ENCODE measurements at places on chromosomes 12 and 14.
A peak's percentile ranks its signal among the peaks of the same experiment; 100 is the strongest.

DNA sequence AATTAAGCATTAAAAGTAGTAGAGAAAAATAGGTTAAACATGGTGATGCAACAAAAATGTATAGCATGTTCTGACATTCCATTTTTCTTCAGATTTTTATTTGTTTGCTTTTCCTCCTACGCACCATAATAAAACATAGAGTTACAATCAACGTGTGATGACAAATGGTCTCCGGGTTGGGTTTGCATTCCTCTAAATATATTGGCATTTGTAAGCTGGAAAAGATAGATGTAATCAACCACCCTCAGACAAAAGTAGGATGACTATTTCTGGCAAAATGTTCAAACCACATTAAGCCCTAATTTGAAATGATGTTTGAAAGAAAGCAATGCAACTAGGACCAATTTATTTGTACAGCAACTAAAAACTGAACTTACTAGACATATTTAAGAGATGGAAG is 58.4 kb downstream of the SLC25A21 start:
- DNase-seq: no peak

DNA sequence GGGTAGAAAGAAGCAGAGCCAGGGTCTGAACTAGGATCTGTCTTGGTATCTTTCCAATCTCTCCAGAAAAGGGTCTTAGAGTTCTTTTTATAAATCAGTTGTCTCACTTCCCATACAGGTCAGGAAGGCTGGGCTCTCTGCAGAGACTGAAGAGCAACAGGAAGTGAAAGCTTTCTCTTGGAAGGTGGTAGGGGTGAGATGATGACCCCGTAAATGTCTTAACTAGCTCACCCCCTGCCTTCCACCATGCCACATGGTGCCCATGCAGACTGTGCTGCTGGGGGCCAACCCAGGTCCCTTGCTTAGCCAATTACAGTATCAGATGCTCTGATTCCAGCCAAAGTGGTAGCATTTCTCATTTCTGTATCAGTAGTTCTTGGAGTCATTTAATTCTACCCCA is 17.6 kb upstream of the RASSF8 start:
- no peak for DNase-seq

DNA sequence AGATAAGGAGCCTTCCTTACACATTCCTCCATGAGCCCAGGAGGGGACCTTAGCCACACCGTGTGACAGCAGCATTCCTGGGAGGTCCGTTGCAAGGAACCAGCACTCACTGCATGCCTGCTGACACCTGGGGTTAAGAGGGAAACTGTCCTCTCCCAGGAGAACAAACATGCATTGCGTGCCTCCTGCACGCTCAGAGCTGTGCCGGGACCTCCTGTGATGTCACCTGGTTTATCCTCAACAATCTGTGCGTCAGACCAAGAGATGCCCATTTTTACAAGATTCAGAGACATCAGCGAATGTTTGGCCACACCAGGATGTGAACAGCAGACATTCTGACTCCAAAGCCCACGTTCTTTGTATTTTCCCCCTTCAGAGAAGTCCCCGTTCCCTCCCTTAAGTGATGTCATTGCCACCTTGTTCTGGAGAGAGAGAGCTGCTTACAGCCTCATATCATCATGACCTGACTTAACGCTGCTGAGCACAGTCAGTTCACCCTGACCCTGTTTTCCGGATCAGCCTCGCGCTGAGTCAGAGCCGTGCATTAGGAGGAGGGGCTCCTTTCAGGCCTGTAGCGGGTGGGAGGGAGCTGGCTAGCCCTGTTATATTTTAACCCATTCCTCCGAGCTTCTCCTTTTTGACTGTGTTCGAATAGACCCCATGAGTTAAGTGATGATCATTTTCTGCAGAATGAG is 36.2 kb downstream of the TMEM120B start:
- peak; percentile 9 for DNase-seq

- DNase-seq: peak; percentile 72
Measured at GRCh38 chr12:7989827-7990491, 42.6 kb upstream of the FOXJ2 start.

- DNase-seq: no peak
Measured at GRCh38 chr14:30808576-30808975, 65.8 kb upstream of the COCH start.

GRCh38 chr12:25644979-25645378 is 91.9 kb upstream of the LMNTD1 start:
- no peak for DNase-seq

- DNase-seq: no peak
Measured at GRCh38 chr14:25607192-25607591, 557.2 kb upstream of the STXBP6 start.

DNA sequence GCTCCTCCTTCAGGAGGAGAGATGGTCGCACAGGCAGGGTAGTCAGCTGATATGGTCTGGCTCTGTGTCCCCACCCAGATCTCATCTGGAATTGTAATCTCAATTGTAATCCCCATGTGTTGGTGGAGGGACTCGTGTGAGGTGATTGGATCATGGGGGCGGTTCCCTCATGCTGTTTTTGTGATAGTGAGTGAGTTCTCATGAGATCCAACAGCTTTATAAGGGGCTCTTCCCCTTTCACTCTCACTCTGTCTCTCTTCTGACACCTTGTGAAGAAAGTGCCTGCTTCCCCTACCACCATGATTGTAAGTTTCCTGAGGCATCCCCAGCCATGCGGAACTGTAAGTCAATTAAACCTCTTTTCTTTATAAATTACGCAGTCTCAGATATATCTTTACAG is 218.9 kb upstream of the TMTC1 start:
- DNase-seq: no peak

DNA sequence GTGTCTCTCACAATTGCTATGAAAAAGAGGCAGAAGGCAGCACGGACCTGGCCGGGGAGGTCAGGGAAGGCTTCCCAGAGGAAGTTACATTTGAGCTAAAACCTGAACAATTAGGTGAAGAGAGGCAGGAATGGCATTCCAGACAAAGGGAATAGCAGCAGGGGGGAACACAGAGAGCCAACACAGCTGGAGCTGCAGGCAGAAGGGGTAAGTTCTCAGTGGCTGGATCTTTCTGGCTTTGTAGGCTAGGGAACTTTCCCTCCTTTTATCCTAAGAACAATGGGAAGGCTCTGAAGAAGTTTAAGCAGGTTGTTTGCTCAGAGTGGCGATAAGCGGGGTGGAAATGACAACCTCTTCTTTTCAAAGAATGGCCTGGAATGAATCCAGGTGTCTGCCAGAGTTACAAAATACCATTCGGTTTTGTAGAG is 100.0 kb downstream of the PRIMA1 start:
- no peak for DNase-seq

DNA sequence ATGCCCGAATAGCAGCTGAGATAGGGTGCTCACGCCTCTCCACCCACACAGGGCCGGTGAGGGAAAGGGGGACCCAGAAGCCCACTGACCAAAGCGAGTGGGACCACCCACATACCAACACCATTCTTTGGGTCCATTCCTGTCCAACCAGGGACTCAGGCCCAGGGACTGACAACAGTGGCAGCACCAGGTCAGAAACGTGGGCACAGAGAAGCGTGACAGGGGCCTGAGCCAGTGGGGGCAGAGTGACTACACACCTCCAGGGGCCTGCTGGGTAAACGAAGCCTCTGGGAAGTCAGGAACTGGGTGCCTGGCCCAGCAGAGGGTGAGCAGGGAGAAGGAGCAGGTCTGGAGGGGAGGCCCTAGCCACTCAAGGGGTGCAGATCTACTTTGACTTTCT is 13.7 kb downstream of the SPRYD3 start:
- no peak for DNase-seq

- DNase-seq: no peak
Measured at GRCh38 chr14:55688566-55688965, 108.6 kb downstream of the KTN1 start.

GRCh38 chr12:53657041-53657440 is 18.8 kb downstream of the ATP5MC2 start:
- DNase-seq: no peak

GRCh38 chr14:94640721-94641631 is 28.8 kb downstream of the SERPINA3 start:
- no peak for DNase-seq

DNA sequence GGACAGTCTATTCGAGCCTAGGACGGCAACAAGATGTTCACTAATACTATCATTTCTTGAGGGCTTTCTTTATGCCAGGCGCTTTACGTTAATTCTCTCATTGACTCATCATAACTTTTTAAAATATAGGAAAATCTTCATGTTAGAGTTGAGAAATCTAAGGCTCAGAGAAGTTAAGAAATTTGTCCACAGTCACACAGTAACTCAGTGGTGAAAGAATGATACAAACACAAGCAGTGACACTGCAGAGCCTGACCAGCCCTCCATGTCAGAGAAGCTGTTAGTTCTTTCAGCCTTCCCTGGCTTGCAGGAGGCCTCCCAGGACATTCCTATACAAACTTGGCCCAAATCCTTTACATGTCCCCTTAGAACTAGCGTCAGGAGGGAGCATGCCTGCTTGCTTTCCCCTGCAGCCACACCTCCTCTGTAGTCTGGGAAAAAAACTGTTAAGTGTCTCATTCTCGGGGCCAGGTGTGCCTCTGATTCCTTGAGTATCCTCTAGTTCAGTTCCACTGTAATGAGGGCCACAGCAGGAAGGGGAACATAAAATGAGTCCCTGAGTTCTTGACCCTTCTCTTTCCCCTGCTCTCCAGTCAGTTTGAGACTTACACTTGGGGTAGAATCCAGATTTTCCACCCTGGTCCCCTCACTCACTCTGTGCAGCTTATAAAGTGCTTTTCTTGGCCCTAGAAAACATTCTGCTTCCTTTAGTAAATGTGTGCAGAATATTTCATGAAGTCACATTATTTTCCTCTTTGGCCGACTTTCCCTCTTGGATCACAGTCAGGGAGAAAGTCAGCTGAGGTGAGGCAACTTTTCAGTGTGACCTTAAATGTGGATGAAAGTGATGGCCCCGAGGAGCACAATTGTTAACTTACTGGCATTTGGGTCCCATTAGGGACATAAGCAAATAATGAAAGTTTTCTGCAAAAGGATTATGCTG is 152.2 kb upstream of the HIF1A start:
- DNase-seq: no peak

DNA sequence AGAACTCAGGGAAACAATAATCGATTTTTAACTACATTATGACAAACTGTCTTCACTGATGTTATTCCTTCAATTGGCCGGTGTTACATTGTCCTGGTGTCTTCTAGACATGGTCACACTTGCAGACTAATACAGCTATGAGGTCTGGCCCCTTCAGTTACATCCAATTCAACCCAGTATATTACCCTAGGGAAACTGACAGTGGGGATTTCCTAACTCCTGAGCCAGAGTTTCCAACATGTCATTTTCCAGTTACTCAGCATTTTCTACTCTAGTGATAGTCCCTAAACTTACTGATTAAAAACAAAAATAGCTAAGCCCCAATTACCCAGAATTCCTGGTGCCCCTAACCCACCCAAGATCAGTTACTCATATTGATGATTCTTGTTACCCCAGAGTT is 21.1 kb downstream of the IFNG start:
- no peak for DNase-seq

DNA sequence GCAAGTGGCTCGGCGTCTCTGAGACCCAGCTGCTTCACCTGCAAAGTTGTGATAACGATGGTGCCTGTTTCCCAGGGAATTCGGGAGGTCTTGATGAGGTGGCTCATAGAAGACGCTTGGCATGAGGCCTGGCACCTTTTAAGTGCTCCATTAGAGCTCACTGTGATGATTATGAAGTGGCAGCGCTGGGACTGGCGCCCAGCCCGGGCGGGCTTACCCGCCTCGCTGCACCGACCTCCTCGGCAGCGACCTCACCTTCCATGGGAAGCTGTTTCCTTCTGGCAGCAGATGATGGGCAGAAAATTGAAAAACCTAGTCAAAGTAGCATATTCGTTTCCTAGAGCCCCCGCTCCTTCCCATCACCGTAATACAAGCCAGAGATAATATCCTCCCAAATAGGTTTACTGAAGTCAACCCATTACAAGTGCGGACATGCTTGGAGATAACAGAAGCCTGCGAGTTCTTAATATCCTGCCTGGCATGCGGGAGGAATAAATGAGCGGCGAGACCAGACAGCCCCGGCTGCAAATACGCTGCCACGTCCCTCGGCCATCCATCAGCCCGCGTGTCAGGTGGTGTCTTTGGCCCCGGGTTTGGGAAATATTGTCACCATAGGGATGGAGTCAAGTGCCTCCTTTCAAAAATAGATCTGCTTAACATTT is 35.2 kb upstream of the DLK1 start:
- DNase-seq: no peak

GRCh38 chr14:32567543-32568384 is 238.7 kb downstream of the AKAP6 start:
- no peak for DNase-seq
